Activated CD8-positive, alpha-beta memory T cell treated with anti-CD3 and anti-CD28 coated beads, Interleukin-2, amount 10 ng/mL, durations not matched to agents 7 days and 5 days (primary cell): ENCODE measurements at places on chromosomes 12 and 14. TPM values are rescaled to one million over a fixed set of nuclear protein-coding genes. Genes with fewer than 3 reads are reported as not detected.

The RNASE2 gene
- not detected for total RNA-seq

The CDK2 gene
- 146 TPM for total RNA-seq

The LRTM2 gene
- total RNA-seq: not detected

DNA sequence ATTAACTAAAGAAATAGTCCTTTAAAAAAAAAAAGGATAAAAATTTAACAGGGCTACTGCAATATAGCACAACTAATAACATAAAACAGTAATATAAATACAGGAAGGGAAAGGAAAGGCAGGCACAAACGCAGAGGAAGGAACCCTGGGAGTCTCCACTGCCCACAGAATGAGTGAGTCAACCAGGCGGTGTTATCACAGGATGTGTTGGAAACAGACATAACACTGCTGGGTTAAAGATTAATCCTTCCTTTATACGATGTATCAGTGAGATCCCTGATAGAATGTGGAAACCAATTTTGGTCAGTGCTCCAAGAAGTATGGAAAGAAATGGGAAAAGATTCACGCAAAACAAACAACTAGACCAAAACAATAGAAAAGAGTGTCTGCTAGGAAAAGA lies 47.9 kb downstream of the FGD6 start:
- no peak for DNase-seq

GRCh38 chr12:66428261-66428660 lies 126.0 kb downstream of the HELB start:
- no peak for DNase-seq

DNA sequence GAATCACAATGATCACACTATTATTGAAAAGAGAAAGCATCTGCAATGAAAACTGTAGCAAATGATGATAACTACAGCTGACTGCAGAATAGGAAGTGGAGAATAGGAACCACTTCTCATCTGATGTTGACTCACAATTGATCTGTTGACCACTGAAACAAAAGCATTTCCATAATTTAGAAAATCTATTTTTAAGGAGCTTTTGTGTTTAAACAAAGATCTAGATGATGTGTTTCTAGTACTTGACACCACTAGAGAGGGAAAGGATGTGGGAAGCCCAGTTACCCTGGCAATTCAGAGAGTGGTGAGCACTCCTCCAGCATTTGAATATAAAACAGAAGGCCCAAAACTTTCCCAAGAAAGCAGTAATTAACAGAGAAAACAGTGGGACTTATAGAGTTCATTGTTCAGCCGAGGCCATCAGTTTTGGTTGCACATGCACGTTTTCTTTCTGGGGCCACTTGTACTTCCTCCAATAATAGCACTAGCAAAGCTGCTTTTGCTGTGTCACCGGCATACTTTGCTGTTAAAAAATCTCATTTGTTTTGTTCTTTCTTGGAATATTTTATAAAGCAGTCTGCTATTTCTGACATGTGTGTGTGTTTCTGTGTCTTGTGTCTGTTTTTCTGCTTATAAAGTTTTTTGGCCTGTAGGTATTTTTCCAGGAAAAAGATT lies 76.1 kb upstream of the HECTD1 start:
- no peak for DNase-seq

- DNase-seq: no peak
These were observed 42.9 kb upstream of the KRAS start for GRCh38 chr12:25293653-25294052.

DNA sequence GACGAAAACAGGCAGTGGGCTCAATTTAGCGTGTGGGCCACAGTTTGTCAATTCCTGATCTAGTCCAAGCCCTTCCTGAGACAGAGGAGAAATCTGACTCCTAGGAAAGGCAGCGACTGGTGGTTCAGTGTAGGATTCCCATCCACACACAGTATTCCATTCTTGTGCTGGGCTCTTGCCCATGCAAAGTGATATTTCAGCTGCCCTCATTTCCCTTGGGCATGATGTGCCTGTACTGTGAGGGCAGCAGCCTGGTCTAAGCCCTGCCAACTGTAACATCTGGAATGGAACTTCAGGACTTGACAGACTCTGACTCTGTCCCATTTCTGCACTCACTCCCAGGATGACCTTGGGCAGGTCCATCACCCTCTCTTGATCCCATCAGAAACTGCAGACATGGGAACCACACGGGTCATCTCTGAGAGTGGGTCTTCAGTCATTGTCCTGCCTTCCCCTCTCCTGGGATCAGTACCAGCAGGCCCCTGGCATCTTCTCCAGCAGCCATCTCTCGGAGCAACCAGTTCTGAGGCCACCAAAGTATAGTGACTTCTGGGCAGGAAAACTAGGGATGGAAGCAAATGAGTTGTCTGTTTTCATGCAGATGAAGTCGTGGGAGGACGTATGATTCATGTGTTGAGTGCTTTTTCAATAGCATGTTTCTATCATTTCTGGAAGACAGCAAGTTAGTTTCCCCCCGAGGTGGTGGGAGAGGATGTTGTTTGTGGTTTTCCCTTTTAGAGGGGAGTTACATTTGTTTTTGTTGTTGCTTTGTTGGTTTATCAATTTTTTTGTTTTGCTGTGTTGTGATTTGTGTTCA lies 54.2 kb upstream of the BCL2L14 start:
- DNase-seq: peak; percentile 59

DNA sequence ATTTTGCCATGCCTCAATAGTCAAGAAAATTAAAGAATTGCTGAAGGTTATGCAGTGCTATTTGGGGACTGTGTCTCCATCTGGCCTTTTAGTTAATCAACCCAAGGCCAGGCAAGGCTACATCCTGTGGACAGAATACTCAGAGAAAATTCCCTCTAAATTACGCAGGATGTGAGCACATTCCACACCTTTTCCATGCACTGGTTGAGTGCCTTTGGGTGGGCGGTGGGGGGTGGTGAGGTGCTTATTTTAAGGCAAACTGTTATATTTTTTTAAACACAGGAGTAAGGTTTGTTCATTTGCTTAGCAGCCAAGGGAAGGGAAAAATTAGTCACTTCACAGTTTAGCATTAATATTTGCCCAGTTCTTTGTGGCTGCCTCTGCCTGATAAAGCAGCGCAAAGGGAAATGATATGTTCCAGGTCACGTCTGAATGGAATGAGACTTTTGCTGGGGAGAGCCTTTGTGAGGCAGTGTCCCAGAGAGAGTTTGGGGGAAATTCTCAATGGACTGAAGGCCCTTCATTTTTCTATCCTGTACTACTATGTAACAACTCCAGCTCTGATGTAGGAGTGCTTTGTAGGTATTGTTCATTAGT lies 17.2 kb upstream of the KCNA5 start:
- DNase-seq: no peak

GRCh38 chr14:100762089-100762515 lies 35.4 kb downstream of the DLK1 start:
- DNase-seq: no peak
